Breast epithelium (tissue), 4 donors: ENCODE measurements at places on chromosomes 2 and 18. TPM values are rescaled to one million over a fixed set of nuclear protein-coding genes. Genes with fewer than 3 reads are reported as not detected.

Gene CYP27C1
- total RNA-seq, result 0.33 TPM

DNA sequence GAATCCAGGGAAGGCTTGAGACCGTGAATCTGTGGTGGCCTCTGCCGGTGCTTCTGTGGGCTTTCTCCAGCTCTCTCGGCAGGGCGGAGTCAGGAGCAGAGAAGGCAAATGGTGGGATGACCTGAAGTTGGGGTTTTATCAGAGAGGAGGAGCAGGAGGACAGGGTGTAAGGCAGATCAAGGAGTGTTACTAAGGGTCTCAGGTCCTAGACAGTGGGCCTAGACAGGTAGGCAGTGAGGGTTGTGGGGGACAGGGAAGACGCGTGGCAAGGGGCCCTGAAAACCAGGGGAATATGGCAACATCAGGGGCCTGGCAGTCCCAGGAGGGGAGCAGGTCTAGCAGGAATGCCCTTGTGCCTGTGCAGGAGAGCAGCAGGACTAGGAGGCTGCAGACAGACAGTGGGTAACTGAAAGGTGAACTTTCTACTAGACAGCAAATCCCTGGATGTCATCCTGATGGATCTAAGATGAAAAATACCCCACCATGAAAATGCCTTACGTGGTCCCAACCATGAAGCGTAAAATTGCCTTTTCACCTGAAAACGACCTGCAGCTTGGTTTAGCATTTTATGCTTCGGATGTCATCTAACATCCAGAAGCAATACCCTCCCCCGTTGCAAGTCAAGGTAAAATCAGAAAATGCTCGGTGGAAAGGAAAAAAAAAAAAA lies 42.1 kb downstream of the SRSF7 start:
- DNase-seq, result no peak

DNA sequence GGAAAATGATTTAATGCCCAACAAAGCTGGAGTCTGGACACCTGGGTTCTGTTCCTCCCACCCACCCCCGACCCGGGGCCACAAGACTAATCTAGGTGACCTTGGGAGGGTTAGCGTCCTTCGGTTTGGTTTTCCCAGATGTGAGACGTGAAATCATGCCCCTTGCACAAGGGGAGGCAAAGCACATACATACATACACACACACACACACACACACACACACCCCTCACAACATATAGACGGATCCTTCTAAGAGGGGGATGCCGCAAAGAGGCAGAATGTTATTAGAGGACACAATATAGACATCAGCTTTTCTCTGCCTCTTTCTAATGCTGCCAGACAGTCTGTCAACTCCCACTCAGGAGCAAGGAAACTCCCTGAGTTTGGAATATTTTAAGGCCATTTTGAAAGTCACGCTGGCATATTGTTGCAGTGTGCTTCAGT lies 616 bp upstream of the RBMS1 start:
- DNase-seq, result no peak

DNA sequence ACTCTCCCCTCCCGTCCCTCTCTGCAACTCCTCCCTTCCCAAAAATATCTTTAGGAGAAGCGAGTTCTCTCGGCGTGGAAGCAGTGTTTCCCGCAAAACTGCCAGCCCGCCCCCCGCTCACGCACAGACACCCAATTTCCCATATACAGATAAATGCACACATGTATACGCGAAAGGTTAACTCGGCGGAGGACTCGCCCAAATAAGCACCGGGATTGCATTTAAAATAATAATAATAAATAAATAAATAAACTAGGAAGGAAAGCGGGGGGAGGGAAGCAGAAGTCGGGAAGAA lies 70.0 kb upstream of the PSMD14 start:
- no peak for DNase-seq

Gene HOXD10
- total RNA-seq, result 5.2 TPM

DNA sequence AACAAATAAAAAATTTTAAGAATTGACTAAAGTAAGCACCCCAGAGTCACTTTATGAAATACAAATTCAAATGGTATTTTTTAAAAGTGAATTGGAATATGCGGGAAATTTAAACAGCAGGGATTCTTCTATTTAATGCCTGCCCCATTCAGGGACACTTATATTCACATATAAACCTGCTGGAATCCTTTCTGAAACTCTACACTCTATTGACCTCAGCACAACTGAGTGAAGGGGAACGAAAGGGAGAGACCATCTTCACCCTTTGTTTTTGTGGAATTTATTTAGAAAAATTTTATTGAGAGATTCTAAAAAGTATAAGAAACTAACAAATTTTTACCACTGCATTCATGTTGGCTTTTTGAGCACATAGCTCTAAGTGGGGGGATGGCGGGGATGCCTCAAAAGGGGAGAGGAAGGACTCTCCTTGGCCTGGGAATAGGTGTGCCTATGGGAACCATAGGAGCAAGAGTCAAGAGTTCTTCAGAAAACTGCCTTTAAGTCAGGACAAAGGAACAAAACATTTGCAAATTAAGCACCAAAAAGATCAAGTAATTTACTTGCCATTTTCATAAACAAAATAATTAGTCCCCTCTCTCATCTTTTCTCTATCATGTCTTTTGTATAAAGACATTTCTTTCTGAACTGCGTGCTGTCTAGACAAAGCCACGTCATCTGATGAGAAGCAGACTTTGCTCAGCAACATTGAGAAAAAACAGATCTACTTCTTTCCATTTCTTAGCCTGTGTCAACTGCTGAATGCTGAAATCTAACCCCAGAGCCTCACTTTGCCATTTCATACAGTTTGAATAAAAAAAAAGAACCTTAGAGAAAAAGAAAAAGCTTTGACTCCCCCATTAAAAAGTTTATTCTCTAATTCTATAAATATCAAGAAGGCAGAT lies 21.6 kb upstream of the FLACC1 start:
- DNase-seq, result no peak

DNA sequence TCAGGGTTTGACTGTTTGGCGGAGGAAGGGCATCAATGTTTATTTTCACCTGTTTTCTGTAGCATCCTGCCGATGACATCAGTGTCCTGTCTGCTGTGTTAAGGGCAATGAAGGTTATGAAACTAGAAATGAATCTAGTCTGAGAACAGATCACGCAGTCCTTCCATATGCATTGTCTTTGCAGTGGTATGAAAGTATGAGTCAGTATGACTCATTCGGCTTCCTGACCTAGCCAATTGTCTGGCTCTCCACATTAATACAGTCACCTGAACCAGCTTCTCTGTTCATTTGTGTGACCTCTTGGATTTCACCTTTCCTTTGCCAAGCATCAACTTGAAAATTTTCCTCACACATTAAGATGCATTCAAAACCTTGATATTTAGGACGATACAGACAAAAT lies 353.8 kb downstream of the RND3 start:
- DNase-seq, result no peak

DNA sequence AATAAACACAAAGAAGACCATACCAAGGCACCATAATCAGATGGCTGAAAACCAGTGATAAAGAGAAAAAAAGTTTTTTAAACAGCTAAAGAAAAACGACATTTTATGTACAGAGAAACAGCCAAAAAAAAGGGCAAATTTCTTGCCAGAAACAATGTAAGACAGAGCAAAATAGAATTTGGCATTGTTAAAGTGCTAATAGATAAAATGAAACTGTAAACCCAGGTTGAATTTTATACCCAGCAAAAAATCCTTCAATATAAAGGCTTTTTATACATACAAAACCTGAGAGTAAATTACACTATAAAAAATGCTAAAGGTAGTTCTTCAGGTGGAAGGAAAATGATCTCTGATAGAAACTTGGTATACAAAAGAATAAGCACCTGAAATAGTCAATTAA lies 45.7 kb downstream of the FAM117B start:
- DNase-seq, result no peak

GRCh38 chr2:114610677-114611076 lies 168.2 kb downstream of the DPP10 start:
- no peak for DNase-seq

DNA sequence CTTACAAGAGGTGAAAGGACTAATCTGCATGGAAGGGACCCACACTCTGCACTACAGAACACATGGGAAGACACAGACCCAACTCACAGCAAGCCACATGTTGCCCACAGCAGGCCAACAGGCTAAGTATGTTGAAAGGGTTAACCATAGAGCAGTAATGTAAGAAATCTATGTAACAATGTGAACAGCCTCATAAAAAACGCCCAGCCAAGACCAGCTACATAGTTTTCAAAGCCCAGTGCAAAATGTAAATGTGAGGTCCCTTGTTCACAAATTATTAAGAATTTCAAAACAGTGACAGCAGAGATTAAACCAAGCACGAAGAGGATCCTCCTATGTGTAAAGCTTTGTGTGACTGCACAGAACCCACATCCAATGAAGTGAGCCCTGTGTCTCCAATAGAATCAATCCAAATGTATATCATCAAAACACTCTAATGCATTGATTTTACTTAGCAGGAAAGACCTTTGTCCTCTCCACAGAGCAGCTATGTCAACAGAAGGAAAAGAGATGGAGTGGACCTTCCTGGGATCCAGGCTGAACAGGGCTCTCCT lies 210.1 kb downstream of the AGPS start:
- DNase-seq, result no peak

GRCh38 chr2:184835398-184835715 lies 237.0 kb downstream of the ZNF804A start:
- DNase-seq, result no peak

Gene SFT2D3
- 12.3 TPM for total RNA-seq

Gene GALNT5
- total RNA-seq, result 1.6 TPM

Gene CRACDL
- 10.8 TPM for total RNA-seq
